ENCODE measurements at places on chromosomes 2 and 18.

- DNase-seq = no peak
These were observed 301.8 kb upstream of the ID2 start for GRCh38 chr2:8380026-8380425.

- DNase-seq = peak; percentile 15
These were observed 384.0 kb downstream of the NBAS start for GRCh38 chr2:15177103-15177502.

GRCh38 chr2:215031321-215031720, 107.1 kb downstream of the ABCA12 start:
- DNase-seq = no peak

GRCh38 chr2:239826786-239827522, 198.2 kb downstream of the NDUFA10 start:
- no peak for DNase-seq

DNA sequence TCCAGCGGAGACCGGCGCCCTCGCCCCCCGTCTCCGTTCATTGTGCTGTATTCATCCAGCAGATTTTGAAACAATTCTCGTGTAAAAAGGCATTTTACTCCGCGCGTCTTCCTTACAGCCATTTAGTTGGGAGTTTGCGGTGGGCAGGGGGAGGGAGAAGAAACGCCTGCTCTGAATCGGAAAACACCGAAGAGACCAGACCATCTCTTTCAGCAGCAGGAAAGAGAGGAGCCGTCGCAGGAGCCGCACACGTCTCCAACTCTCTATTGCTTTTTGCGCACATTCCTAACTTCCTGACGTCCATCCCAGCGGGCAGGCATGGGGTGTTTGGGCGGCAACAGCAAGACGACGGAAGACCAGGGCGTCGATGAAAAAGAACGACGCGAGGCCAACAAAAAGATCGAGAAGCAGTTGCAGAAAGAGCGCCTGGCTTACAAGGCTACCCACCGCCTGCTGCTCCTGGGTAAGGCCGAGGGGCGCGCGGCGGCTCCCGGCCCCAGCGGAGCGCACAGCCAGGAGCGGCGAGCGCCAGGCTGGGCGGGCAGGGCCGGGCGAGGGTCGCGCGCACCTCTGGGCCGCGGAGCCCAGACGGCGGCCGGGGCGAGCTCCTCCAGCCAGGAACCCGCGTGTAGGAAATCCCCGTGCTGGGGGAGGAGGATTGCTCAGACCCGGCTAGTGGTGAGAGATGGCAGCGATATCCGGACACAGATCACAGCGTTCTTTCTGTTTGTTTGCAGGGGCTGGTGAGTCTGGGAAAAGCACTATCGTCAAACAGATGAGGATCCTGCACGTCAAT, 63.2 kb downstream of the GNAL start:
- no peak for DNase-seq

- DNase-seq = no peak
These were observed 43.3 kb downstream of the LONRF2 start for GRCh38 chr2:100278986-100279385.

GRCh38 chr2:64488050-64488974, 34.4 kb downstream of the LGALSL start:
- DNase-seq = no peak

- DNase-seq = no peak
These were observed 34.2 kb downstream of the B4GALT6 start for GRCh38 chr18:31649978-31650719.

- no peak for DNase-seq
These were observed 5.3 kb upstream of the DCTN1 start for GRCh38 chr2:74385396-74385795.

DNA sequence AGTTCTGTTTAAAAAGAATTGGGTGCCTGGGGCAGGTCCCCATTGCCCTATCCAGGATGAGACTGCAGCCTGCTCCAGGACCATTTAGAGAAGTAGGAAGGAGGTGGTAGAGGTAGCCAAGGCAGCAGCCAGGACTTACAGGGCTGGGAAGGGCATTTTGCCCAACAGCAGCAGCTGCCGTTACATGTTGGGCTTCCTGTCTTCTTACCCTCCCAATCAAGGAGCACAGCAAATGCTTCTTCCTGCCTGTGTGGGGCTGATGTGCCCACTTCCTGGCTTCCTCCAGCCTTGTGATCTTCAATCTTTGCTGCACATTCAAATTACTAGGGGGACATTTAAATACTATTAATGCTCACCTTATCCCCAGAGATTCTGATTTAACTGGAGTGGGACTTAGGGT, 112.0 kb downstream of the QPCT start:
- no peak for DNase-seq

GRCh38 chr2:40038646-40039045, 259.6 kb upstream of the THUMPD2 start:
- DNase-seq = no peak

DNA sequence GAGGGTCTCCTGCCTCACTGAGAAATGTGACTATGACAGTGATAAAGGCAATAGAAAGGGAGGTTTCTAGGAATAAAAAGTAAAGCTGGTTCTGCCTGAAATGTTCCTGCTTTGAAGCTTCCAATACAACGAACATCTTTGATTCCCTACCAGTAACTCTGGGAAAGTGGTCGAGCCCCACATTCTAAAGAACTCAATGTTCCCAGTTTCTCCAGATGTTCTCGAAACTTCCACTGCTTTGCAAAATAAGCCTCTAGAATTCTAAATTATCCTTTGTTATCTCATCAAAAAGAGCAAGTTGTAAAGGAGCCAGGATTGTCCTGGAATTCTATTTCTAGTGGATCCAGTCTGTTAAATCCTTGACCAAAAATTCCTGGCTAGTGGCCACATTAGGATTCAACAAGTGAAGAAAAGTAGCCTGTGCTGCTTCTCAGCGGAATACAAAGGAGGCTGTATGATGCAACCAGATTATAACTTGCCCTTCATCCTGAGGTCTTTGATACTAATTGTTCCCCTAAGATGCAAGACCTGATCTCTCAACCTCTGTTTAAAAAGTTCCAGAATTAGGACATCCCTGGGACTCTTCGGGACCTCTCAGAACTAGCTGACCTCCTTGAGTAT, 8.4 kb downstream of the SCN7A start:
- DNase-seq = no peak

- no peak for DNase-seq
These were observed 59.8 kb downstream of the MEIS1 start for GRCh38 chr2:66494708-66495107.

DNA sequence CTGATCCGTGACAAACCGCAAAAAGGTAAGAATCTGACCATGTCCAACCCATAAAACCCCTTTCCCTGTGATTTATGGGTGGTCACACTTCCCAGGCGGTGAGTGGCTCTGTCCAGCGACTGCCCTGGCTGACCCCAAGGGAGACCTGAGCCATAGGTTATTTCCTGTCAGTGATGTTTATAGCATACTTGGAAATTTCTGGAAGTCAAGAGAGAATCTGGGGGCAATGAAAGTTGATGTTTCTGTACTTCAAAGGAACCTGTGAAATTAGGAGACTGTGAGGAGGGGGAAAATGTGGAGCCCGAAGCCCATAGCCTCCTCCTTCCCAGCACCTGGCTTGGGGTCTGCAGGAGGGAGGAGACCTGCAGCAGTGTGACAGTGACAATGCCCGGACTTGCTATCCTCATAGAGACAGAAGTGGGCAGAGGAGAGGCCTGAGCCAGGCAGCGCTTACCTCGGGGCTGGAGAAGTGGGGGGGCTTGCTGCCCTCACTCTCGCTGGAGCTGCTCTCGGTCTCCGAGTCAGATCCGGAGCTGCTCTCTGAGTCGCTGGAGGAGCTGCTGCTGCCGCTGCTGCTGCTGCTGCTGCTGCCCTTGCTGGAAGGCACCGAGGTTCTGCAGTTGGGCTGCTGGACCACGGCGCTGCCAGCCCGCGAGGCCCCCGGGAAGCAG, 111.3 kb upstream of the REV1 start:
- DNase-seq = no peak

DNA sequence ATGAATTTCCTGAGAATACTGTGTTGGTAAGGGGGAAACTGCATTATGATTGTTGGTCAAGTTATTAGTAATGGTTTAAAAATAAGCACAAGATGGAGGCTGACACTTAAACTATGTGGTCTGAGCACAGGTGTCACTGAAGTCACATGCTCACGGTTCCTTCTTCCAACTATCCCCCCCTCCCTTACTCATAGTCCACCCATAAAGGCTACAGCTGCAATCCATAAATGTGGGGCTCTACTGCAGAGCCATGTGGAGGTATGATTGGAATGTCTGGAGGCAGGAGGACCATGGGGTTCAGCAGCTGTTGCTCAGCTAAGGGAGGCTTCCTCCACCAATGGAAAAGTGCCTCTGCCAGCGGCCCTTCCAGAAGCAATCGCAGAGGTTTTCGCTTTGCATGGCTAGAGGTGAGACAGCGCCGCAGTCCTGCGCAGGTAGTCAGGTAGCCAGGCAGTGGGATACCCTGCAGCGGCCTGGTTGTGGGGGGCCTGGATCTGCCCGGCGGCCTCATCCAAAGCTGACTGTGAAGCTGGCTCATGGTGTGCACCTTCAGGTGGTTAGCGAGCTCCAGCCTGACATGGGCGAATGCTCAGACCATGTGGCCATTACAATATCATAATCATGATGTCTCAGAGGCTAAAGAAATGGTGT, 249.6 kb downstream of the DCDC2C start:
- DNase-seq = no peak

DNA sequence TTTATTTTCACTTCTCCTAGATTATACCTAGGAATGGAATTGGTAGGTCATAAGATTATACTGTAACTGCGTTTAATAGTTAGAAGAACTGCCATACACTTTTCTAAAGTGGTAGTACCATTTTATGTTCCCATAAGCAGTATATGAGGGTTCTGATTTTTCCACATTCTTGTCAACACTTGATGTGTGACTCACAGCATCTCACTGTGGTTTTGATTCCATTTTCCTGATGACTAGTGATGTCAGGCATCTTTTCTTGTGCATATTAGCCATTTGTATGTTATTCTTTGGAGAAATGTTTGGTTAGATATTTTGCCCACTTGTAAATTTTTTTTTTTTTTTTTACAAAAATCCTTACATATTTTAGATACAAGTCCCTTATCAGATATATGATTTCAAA, 2.3 kb downstream of the DCAF17 start:
- no peak for DNase-seq

DNA sequence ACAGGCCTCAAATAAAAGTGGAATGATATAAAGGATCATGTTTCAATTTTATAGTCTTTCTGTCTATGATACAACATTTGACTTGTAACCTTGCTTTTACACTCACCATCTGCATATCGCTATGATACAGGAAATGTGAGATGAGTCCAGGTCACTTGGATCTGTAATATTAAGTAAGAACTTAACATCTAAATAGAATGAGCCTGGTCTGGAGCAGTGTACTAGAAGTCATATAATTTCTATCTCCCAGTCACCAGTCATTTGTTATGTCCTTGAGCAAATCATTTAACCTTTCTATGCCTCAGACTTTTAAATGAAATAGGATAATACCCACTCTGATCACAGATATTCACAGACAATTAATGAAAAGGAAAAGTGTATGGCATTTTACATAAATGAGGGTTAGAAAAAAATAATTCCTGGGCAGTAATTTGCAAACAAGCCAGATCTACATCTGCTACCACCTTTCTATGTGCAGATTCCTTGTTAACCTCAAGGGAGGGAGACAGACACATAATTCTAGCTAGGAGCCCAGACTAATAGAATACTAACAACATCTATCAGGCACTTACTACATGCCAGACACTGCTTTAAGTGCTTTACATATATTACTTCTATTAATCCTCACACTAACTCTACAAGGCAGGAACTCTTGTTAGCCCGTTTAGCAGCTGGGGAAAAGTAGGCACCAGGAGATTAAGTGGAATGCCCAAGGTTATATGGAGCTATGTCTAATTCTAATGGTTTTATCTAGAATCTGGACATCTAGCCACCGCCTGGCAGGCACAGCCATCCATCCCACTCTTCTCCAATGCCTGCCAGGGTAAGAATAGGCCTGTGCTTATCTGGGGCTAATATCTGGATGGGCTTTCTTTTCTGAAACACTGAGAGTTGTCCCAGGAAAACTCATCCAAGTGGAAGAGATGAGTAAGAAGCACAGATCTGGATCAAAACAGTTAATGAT, 313.6 kb upstream of the CDH20 start:
- no peak for DNase-seq
